Stimulated activated CD4-positive, alpha-beta T cell treated with anti-CD3 and anti-CD28 coated beads, Interleukin-4, amount 100 ng/mL, for 1 hour (primary cell): ENCODE measurements at places on chromosomes 7 and 10.

GRCh38 chr7:1559626-1560590, 3.9 kb upstream of the TMEM184A start:
- no peak for DNase-seq

DNA sequence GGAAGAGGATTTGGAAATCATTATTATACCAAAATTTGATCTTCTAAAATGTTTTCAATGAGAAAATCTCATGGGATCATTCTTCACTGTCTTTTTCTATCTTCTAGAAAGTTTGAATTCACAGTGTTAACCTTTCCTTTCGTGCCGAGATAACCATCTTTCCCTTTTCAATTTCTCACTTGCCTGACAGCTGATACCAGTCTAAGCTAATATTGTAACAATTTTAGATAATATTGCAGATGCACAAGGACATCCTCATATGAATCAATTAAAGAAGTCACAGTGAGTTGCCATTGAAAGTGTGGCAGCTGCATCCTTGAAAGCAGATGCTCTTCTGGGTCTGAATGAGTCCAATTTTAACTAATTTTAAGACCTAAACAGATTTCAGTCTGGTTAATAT, 139.6 kb upstream of the LRGUK start:
- DNase-seq: no peak

GRCh38 chr10:43569681-43570080, 4.7 kb downstream of the ZNF239 start:
- DNase-seq: no peak

DNA sequence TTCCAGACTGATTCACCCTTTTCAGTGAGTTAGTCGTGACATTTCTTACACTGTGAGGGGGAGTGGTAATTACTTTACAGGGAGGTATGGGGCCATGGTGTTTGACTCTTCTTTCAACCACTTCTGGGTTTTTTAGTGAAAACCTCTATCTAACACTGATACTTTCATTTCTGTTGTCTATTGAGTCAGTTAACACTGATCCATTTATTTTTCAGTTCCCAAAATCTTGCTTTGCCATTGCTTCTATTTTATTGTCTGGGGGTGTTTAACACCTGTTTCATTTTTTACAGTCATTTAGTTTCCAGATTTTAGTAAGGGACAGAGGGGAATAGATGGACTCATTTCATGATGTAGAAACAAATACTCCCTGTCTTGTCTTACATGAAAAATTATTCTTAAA, 61.5 kb downstream of the HELLS start:
- no peak for DNase-seq

GRCh38 chr7:150367677-150368095, 936 bp upstream of the REPIN1 start:
- DNase-seq: no peak

GRCh38 chr10:89278900-89279392, 22.9 kb upstream of the IFIT2 start:
- no peak for DNase-seq

GRCh38 chr10:128298587-128298986, 172.4 kb upstream of the MKI67 start:
- DNase-seq: no peak

DNA sequence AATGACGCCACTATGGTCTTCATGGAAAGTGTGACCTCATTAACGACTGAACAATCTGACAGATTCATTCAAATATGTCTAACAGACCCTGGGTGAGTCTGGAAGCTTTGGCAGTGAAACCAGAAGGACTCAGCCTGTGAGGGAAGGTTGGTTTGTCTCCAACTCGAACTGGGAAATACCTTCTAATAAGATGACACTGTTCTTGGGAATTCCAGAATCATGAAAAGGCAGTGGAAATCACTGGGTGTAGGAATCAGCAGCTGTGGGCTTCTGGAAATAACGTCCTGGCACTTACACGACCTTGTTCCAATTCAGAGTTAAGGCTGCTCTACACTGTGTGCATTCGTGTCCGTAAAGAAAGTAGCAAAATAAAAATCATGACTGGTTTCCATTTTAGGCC, 75.1 kb downstream of the DGKI start:
- no peak for DNase-seq

- no peak for DNase-seq
Measured at GRCh38 chr7:48112401-48113165, 23.5 kb downstream of the UPP1 start.

GRCh38 chr7:158239290-158239981, 348.2 kb downstream of the PTPRN2 start:
- DNase-seq: no peak

GRCh38 chr7:24372961-24373955, 89.3 kb downstream of the NPY start:
- DNase-seq: no peak

- DNase-seq: no peak
Measured at GRCh38 chr10:77507291-77507880, 130.2 kb downstream of the KCNMA1 start.

GRCh38 chr10:117805139-117805538, 241.6 kb downstream of the RAB11FIP2 start:
- no peak for DNase-seq

- no peak for DNase-seq
Measured at GRCh38 chr10:119495021-119495505, 47.5 kb downstream of the RGS10 start.

GRCh38 chr7:32948202-32948601, 9.0 kb upstream of the FKBP9 start:
- no peak for DNase-seq

DNA sequence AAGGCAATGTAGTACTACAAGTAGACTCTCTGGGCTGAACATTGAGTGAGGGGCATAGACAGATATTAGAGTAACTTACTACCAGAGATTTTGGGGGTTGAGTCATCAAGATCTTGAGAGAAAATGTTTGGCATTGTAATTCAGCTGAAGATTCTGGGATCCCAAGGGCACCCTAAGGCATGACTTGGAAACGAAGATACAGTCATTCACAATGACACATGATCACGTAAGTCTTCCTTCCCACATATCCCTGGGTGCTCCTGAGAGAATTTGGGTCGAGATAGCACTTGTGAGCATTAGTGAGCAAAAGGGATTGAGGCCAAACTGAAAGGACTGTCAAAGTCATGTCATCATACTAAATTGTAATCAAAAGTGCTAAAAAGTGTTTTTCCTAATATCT, 192.5 kb upstream of the PCLO start:
- DNase-seq: no peak

GRCh38 chr10:34766266-34766600, 48.9 kb downstream of the PARD3 start:
- DNase-seq: no peak

- DNase-seq: no peak
Measured at GRCh38 chr7:84102213-84102612, 92.4 kb downstream of the SEMA3A start.

DNA sequence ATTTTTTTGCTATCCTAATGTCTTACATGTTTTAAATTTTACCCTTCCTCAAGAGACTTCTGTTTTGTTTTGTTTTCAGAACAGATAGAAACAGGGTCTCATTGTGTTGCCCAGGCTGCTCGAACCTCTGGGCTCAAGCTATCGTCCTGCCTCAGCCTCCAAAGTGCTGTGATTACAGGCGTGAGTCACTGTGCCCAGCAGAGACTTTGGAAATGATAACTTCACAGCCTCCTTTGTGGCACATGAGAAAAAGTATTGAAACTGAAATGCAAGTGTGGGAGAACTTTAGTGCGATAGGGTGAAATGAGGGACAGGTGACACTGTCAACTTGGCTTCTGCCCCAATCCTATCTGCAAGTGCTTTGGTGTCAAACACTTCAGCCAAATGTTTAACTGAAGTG, 21.6 kb downstream of the IRF5 start:
- DNase-seq: no peak

GRCh38 chr7:44077061-44077460, 5.3 kb downstream of the POLM start:
- no peak for DNase-seq

DNA sequence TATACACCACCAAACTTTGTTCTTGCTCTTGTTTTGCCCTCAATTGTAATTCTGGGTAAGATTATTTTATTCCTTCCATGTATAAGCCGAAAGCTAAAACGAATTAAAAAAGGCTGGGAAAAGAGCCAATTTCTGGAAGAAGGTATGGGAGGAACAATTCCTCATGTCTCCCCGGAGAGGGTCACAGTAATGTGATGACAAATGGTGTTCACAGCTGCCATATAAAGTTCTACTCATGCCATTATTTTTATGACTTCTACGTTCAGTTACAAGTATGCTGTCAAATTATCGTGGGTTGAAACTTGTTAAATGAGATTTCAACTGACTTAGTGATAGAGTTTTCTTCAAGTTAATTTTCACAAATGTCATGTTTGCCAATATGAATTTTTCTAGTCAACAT, 12.5 kb upstream of the CFAP69 start:
- no peak for DNase-seq

GRCh38 chr7:35823440-35823839, 22.6 kb downstream of the SEPTIN7 start:
- no peak for DNase-seq

- no peak for DNase-seq
Measured at GRCh38 chr7:6256677-6257535, 15.5 kb downstream of the CYTH3 start.
